ENCODE measurements at places on chromosomes 3 and 15.

- no peak for DNase-seq
Observed at GRCh38 chr3:13200465-13200864, 127.2 kb upstream of the IQSEC1 start.

DNA sequence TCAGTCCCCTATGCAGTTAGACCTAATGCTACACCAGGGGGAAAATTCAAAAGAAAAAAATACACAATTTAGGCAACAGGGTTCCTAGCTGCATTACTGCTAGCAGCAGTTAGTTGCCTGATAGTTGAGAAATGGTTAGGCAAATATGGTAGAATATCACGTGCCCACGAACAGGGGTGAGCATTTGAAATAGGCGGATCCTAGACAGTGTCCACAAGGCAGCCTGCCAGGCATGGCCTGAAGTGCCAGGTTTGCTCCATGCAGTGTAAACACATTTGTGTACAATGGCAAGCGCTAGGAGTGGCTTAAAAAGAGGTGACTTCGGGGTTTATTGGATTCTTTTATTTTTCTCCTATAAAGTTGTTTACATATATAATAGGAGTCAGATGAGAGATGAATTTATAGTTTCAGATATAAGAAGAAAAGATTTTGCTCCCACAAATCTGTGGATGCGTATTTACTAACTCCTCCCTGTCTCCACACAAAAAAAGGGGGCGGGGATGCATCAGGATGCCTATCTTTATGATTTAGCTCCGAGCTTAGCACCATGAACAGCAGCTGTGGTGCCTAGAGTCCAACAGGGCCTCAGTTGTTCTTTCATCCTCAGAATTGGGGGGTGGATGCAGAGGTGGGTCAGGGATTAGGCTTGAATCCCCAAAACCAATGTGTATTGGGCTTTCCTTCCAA, 3.9 kb upstream of the TGM4 start:
- no peak for DNase-seq

DNA sequence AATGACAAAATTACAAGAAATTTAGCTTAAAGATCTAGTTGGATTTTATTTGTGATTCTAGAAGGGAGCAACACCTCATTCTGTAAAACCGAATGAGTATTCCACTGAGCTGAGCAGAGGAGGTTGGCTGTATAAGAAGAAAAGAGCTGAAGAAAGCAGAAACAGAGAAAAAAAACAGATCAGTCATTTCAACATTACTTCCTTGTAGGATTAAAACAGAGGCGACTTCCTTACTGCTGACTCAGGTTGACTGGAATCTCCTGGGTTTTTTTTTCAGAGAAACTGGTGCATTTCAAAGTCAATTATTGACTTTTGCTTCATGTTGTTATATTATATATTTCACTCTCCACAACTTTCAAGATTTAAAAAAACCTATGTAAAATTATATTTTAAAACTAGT, 368.1 kb upstream of the UBE2E2 start:
- no peak for DNase-seq

DNA sequence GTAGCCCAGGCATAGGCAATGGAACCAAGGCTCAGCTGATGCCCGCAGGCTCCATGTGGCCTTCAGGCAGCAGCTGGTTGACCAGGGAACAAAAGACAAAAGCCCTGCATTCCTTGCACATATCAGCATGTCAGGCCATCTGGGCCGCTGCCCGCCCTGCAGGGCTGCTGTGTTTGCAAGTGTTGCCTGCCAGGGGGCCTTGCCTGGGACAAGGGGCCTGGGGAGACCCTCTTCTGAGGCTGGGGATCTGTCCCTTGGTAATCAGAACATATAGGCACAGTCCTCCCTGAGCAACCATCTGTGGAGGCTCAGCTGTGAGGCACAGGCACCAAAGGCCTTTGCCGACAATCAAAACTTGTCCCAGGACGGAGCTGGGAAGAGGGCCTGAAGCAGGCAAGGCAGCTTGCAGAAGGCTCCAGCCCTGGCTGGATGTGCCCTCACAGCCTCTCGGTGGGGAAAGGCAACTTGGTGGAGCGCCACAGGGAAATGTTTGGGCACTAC, 138.2 kb downstream of the TPRA1 start:
- DNase-seq, result no peak

DNA sequence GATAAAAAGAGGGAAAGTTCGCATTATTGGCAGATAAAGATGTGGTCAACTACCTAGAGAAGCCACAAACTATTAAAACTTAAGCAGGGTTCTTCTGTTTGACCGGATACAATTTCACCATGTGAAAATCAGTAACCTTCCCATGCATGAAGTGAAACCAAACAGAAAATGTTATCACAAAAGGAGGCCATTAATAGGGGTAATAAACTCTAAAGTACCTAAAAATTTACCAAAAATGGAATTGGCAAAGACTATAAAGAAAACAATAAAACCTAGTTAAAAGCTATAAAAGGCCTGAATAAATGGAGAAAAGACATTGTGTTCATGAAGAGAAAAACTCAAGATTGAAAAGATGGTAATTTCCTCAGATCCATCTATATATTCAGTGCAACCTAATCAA, 83.4 kb downstream of the FEZF2 start:
- DNase-seq, result no peak

GRCh38 chr3:25455441-25456132, 27.5 kb downstream of the RARB start:
- DNase-seq, result no peak
